Lung microvascular endothelial cell (primary cell): ENCODE measurements at places on chromosomes 5 and 9. TPM values are rescaled to one million over a fixed set of nuclear protein-coding genes. Genes with fewer than 3 reads are reported as not detected.

DNA sequence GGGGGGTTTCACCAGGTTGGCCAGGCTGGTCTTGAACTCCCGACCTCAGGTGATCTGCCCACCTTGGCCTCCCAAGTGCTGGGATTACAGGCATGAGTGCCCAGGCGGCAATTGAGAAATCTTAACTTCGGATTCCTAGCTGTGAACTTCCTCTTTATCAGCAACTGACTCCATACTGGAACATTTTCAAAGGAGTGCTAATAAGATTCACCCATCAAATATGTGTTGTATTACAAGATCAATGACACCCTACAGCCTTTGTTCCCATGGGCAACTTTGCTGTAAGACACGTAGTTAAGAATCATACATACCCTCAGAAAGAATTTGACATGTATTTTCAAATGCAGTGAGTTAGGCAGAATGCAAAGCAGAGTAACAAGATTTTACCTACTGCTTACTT, 23.1 kb upstream of the ACOT12 start:
- no peak for DNase-seq

DNA sequence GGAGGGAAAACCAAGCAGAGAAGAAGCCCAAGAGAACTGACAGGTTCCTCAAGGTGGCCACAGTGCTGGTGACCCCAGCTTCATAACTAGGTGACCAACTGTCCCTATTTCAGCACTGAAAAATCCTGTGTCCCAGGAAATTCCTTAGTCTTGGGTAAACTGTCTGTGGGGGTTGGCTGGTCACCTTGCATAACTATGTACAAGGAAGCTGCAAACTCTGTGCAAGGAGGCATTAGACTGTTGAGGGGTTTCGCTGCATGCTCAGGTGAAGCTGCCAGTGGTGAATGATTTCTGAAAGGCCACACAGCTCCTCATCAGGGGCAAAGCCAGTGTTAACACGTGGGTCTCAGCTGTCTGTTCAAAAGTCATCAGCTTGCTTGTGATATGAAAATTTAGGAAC, 36.9 kb downstream of the PCSK5 start:
- no peak for DNase-seq

The DAB2 gene
- total RNA-seq: 78.8 and 94.8 TPM in 2 replicates

The OR1K1 gene
- not detected in 2 replicates for total RNA-seq

GRCh38 chr5:14685757-14686156, 21.2 kb downstream of the OTULIN start:
- peak; percentile 75 for DNase-seq

DNA sequence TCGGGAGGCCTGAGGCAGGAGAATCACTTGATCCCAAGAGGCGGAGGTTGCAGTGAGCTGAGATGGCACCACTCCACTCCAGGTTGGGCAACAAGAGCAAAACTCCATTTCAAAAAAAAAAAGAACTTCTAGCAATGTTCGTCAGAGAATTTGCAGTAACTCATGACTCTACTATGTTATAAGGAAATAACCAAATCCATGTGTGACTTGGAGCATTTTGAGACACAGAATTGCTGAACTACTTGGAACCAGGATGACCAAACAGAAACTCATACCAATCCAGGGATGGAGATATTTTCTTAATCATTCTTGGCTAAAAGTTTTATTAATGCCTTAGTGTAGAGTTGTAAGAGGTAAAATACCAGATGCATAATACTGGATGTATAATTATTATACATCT, 99.9 kb upstream of the BNC2 start:
- no peak for DNase-seq

The PPP3R2 gene
- total RNA-seq: not detected in 2 replicates

- no peak for DNase-seq
These were observed 45.1 kb downstream of the SMIM23 start for GRCh38 chr5:171830686-171831085.

- DNase-seq: no peak
These were observed 1.5 kb upstream of the NSMF start for GRCh38 chr9:137460363-137461315.

The SLIT3 gene
- total RNA-seq: under 0.01 TPM in 2 replicates

DNA sequence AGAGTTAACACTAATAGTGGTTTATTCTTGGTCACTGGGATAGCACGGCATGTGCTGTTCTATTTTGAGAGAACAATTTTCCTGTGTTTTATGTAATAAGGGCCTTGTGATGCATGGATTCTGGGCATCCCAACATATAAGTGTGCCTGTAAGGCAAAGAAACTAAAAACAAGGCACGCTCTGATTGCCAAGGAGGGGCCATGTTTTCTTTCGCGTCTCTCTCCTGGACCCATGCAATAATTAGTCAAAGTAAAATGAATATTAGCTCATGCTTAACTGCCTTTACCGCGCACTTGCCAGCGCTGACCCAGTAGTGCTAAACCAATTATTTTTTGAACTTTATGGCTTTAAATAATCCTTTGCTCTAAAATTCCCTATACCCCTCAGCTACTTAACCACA, 140.9 kb downstream of the PSAT1 start:
- DNase-seq: no peak

GRCh38 chr9:91193087-91193657, 168.5 kb downstream of the AUH start:
- peak; percentile 82 for DNase-seq

- no peak for DNase-seq
These were observed 56.9 kb downstream of the ASS1 start for GRCh38 chr9:130501639-130502038.
